Astrocyte (in vitro differentiated cells and primary cell): ENCODE measurements at places on chromosomes 12 and 14. TPM values are rescaled to one million over a fixed set of nuclear protein-coding genes. Genes with fewer than 3 reads are reported as not detected.
A peak's percentile ranks its signal among the peaks of the same experiment; 100 is the strongest.

DNA sequence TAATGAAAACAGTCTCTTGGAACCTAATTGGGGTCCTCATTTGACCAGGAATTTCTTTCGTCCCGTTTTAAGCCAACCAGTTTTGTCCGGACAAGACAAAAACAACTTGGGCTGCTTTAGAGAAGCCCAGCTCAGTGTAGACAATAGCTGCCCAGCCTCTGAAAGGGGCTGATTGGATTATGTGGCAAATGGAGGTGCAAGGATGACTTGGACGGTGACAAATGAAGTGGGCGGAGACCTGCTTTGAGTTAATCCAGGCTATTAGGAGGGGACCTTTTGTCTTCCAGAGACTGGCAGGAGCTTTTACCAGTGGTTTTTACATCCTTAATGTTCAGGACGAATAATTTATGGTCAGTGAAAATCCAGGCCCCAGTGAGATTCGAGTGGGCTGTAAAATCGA is 4.8 kb downstream of the MEG3 start:
- H3K27ac ChIP-seq: no peak overlapping the region
- H3K36me3 ChIP-seq: peaks cover 23% of the 10 kb centered on the region
- no peaks in the 10 kb centered on the region for H3K27me3 ChIP-seq

DNA sequence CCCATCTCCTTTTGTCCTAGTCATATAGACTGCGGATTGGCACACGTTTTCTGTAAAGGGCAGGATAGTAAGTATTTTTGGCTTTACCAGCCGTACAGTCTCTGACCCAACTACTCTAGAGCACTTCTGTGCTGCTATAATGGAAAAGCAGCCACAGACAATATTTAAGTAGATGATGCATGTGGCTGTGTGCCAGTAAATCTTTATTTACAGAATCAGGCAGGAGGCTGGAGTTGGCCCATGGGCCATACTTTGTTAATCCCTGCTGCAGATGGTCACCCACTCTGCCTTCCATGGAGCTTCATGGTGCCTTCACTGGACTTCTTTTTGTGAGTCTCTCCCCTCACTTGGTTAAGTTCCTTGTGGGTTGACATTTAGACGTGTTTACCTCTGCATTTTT is 584.5 kb upstream of the TBX3 start:
- no peaks in the 10 kb centered on the region for H3K4me1 ChIP-seq
- DNase-seq: no peak
- H3K4me3 ChIP-seq: no peak overlapping the region
- H3K36me3 ChIP-seq: no peaks in the 10 kb centered on the region

DNA sequence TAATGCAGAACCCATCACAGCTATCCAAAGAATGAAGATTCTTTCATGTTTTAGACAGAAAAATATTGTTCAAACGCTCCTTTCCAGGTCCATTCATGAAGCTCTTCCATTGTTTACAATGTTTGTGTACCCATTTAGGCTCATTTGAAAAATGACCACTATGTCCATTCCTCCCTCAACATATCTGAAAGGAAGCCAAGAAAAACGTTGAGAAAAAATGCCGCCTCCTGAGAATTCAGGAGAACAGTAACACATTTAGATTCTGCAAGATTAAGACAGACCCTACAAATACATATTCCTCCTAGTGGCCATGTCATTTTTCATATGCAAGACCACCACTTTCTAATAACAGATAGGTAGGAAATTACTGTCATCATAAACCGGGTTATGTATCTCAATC is 124.4 kb downstream of the SLC25A21 start:
- peaks cover 22% of the 10 kb centered on the region for H3K4me1 ChIP-seq
- no peaks in the 10 kb centered on the region for H3K27me3 ChIP-seq
- no peaks in the 10 kb centered on the region for H3K36me3 ChIP-seq
- H3K4me3 ChIP-seq: no peak overlapping the region
- no peak overlapping the region for H3K27ac ChIP-seq
- DNase-seq: peak; percentile 26

GRCh38 chr12:11839091-11839641 is 189.7 kb downstream of the ETV6 start:
- H3K4me1 ChIP-seq: peaks cover 20% of the 10 kb centered on the region
- H3K36me3 ChIP-seq: peaks cover 10% of the 10 kb centered on the region
- H3K27ac ChIP-seq: peak overlapping the region; percentile 51
- DNase-seq: peak; percentile 83

- DNase-seq: peak; percentile 71
- peak overlapping the region; percentile 87 for H3K27ac ChIP-seq
- H3K4me1 ChIP-seq: peaks cover 20% of the 10 kb centered on the region
- H3K36me3 ChIP-seq: no peaks in the 10 kb centered on the region
- peak overlapping the region; percentile 20 for H3K4me3 ChIP-seq
These were observed 58.5 kb downstream of the GPR135 start for GRCh38 chr14:59406454-59407245.

GRCh38 chr14:37992499-37992898 is 215.2 kb upstream of the SSTR1 start:
- H3K4me3 ChIP-seq: no peak overlapping the region
- H3K36me3 ChIP-seq: no peaks in the 10 kb centered on the region
- no peaks in the 10 kb centered on the region for H3K27me3 ChIP-seq
- no peak overlapping the region for H3K27ac ChIP-seq

DNA sequence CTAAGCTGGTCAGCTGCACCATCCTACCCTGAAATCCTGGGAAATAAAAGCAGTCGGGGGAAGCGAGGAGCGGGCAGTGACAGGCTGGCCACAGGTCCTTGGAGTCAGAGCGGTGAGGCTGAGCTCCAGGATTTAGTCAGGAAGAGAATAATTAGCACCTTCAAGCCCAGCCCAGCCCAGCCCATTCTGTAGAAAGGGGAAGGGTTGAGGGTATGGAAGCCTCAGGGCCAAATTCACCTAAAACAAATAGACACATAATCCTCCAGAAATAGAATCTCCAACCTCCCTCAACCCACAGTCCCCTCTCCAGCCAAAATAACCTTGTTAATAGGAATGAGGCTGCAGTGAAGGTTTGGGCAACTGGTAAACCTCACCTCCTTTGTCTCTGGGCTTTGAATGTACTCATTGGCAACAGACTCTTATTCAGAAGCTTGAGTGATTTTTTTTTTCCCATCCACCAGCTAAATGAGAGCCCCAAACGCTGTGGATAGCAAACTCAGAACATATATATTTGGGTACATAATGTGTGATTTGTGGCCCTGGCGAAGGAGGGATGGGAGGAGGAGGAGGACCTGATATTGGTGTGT is 334.1 kb downstream of the DPF3 start:
- H3K4me3 ChIP-seq: no peak overlapping the region
- peaks cover 33% of the 10 kb centered on the region for H3K4me1 ChIP-seq
- peak overlapping the region; percentile 49 for H3K27ac ChIP-seq
- H3K36me3 ChIP-seq: no peaks in the 10 kb centered on the region
- no peaks in the 10 kb centered on the region for H3K27me3 ChIP-seq

DNA sequence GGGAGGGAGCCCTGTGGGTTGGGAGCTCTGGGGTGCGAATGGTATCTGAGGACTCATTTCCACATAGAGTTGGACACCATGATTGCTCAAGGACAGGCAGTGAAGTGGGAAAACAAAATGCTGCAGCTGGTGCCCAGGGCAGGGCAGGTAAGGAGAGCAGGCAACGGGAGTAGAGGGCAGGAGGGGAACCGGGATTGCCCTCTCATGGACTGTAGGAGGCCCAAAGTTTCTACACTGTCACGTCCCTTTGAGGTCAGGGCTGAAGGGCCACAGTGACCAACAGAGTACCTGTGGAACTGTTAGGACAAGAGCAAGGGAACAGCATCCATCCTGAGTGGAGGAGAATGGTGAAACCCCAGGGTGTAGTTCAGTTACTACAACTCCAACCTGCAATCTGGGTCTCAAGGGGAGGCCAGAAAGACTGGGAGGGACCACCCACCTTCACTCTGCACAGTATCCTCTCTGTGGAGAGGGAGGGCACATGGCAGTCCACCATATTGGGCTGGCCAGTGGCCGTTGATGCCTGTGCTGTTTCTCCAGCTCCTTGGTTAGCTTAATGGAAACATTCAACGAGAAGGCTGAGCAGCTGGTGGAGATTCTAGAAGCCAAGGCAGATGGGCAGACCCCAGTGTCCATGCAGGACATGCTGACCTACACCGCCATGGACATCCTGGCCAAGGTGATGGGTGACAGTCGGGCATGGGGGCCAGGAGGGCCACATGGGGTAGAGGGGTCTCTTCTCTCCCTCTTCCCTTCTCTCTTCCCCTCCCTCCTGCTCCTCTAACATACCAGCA is 22.2 kb downstream of the CYP46A1 start:
- H3K4me1 ChIP-seq: no peaks in the 10 kb centered on the region
- no peak for DNase-seq
- H3K27me3 ChIP-seq: no peaks in the 10 kb centered on the region
- no peak overlapping the region for H3K4me3 ChIP-seq
- H3K27ac ChIP-seq: no peak overlapping the region
- H3K36me3 ChIP-seq: no peaks in the 10 kb centered on the region

DNA sequence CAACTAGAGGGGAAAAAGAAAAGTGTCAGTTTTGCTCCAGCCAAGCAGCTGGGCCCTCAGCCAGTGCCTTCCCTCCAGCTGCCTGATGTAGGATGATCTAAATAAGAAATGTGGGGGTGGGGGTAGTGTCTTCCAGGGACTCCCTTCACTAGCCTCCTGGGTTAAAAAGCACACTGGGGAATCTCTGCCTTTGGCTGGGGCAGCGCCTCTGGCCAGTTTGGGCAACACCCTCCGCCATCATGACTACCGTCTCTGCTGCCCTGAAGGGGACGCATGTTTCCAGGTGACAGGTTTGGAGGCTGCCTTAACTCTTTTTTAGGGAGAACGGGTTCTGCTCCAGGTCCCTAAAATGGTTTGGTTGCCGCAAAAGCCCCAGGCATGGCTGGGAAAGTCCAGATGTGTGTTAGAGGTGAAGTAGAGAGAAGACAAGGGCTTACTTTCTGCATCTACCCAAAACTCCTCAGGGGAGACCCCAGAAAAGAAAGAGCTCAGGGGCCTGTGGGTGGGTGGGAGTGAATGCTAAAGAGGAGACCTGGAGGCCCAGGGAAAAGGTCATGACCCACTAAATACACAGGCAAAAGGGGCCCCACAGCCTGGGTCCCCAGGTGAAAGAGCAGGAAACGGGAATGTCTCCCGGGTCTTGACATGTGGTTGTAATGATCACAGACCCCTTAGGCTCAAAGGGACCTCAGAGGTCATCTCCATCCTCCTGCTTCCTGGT is 132.8 kb upstream of the CCND2 start:
- H3K27me3 ChIP-seq: no peaks in the 10 kb centered on the region
- no peaks in the 10 kb centered on the region for H3K36me3 ChIP-seq
- H3K4me3 ChIP-seq: no peak overlapping the region
- no peak for DNase-seq
- no peak overlapping the region for H3K27ac ChIP-seq
- H3K4me1 ChIP-seq: peaks cover 3% of the 10 kb centered on the region

DNA sequence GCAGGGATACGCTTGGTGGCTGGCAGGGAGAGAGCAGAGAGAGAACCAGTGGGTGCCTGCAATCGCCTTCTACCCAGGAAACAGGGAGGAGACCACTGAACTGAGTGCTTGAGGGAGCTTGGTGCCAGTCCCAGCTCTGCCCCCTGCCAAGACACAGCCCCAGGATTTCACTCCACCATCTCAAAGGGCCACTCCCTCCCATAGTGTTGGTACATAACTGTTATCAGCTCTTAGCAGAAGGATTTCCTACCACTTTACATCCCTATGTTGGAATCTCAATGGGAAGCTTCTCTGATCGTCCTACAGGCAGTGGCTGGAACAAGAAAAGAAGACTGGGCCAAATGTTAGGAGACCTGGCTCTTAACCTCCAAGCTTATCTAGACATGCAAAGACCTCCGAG is 157.4 kb upstream of the FOXN3 start:
- H3K36me3 ChIP-seq: peaks cover 3% of the 10 kb centered on the region
- H3K4me1 ChIP-seq: no peaks in the 10 kb centered on the region

DNA sequence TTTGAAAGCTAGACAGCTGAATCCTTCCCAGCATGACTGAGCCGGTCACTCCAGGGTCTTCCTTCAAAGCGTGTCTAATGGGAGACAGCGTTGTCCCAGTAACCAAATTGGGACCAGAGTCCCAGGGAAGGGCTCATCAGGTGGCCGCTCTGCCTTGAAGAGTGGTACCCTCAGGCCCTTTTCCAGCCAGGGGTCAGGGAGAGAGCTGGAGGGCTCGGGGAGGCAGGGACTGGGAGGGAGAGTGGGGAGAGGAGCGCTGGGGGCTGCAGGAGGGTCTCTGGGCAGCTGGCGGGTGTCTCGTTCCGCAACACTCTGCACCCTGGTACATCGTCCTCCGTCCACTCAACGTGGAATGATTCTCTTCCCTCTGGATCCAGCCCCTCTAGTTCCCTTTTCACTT is 1.6 kb upstream of the RTL1 start:
- no peak overlapping the region for H3K4me3 ChIP-seq
- no peak for DNase-seq
- peaks cover 28% of the 10 kb centered on the region for H3K36me3 ChIP-seq

GRCh38 chr12:130686511-130686991 is 29.5 kb downstream of the RIMBP2 start:
- no peak for DNase-seq
- H3K4me1 ChIP-seq: no peaks in the 10 kb centered on the region
- no peaks in the 10 kb centered on the region for H3K27me3 ChIP-seq
- no peak overlapping the region for H3K4me3 ChIP-seq

GRCh38 chr14:106417224-106418049 is 891.1 kb downstream of the TMEM121 start:
- H3K36me3 ChIP-seq: no peaks in the 10 kb centered on the region
- no peaks in the 10 kb centered on the region for H3K27me3 ChIP-seq
- no peak overlapping the region for H3K27ac ChIP-seq
- H3K4me3 ChIP-seq: no peak overlapping the region
- DNase-seq: no peak

Gene NGB
- total RNA-seq: not detected in 2 replicates

Gene MANSC4
- total RNA-seq: not detected in 2 replicates

Gene VRTN
- total RNA-seq: 0.14 and 0.16 TPM in 2 replicates

Gene SSTR1
- not detected in 2 replicates for total RNA-seq

Gene KRT74
- total RNA-seq: not detected in 2 replicates

Gene OAS3
- 33.8 and 37.1 TPM in 2 replicates for total RNA-seq

Gene PPP1CC
- total RNA-seq: 94.8 and 107 TPM in 2 replicates

Gene POLE2
- 2.0 and 3.0 TPM in 2 replicates for total RNA-seq
